Stimulated activated CD4-positive, alpha-beta T cell treated with anti-CD3 and anti-CD28 coated beads, Interleukin-15, amount 100 ng/mL, for 24 hours (primary cell): ENCODE measurements at places on chromosomes 3 and 15.
A peak's percentile ranks its signal among the peaks of the same experiment; 100 is the strongest.

DNA sequence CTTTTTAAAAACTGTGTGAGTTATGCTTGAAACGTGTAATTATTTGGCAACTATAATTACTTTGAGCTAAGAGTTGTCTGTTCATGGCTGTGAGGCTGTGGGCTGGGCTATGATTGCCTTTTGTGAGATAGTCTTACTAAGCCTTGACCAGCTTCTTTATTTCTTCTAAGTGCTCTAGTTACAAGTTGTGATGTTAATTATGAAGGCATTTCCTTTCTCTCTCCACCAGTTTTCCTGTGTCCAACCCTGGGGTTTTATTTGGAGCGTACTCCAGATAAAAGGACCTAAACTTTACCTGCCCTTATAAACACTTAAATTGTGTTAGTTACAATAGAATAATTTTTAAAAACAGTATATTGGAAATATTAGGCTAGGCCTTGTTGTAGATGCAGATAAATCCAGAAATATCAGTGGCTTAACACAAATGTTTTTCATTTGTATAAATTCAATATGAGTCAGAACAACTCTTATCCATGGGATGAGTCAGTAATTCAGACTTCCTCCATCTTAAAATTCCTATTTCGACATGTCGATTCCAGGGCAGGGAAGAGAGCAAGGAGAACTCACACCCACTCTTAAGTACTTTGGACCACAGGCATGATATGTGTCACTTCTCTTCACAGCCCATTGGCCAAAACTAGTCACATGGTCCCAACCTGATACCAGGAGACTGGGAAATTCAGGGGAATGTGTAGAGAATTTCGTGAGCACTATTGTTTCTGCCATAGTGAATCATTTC is 17.0 kb downstream of the TMEM62 start:
- no peak for DNase-seq

DNA sequence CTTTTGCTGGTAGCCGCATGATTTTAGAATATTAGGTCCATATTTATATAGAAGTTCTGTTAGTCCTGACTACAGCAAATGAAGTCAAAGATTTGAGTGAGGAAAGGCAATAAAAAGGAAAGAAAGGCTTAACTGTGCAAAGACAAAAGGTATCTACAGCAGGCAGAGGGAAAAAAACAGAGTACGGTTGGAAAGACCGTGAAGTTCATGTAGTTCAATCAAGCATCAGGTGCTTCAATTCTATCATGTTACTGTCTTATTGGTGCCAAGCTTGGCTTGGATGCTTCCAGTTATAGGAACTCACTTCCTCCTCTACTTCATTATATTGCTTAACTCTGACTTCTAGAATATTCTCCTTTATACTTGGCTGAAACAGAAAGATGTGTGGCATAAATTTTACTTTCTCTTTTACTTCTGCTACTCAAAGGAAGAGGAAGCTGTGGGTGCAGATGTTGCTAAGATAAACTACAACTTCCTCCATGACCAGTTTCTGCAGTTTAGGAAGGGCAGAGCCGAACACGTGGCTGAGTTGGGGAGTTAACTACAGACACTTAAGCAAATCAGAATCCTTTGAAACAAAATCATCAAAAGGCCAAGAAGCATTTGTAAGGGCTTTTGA is 72.6 kb upstream of the ZBED2 start:
- DNase-seq: peak; percentile 75

DNA sequence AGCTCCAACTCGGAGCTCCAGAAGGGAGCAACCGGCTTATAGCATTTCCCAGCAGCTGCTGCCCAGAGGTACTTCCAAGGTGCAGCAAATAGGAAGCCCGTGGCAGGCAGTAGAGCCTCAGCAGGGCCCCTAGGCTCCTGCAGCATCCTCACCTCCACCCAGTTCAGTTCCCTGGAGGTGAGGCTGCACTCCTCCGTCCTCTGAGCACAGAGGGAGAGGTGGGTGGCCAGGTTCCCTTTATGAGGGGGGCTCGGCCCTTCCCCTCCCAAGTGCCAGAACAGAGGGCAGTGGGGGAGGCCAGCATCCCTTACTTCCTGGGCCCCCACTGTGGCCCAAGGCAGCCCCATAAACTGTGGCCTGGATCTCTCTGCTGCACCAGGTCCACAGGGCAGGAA is 150.2 kb downstream of the ATP10A start:
- no peak for DNase-seq

DNA sequence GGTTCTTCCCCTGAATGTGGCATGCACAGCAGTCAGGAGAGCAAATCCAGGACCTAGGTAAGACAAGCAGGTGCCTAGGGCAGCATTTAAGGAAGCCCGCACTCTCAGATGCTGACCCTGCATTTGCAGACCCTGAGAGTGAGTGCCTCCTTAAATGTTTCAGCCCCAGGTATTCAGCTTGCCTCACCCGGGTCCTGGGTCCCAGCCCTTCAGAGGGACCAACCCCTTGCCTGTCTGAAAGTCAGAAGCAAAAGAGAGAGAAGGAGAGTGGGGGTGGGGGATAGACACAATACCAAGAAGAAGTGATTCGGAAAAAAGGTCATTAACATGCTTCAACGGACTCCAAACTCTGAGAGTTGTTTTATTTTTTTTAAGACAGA is 75.0 kb downstream of the MEGF11 start:
- no peak for DNase-seq

- no peak for DNase-seq
Observed at GRCh38 chr3:153268564-153269279, 106.7 kb downstream of the RAP2B start.
